ENCODE measurements at places on chromosomes 1 and 21.

- DNase-seq = no peak
Observed at GRCh38 chr21:41509145-41509496, 1.2 kb upstream of the TMPRSS2 start.

DNA sequence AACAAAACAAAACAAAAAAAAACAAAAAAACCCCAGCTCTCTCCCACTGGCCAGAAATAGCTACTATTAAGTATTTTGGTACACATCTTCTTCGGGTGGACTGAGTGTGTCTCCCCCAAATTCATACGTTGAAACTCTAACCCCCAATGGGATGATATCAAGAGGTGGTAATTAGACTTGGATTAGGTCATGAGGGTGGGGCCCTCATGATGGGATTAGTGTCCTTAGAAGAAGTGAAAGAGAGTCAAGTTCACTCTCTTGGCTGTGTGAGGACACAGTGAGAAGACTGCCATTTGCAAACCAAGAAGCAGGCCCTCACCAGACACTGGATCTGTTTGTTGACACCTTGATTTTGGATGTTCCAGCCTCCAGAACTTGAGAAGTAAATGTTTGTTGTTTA is 116.9 kb downstream of the NOS1AP start:
- DNase-seq = no peak

- DNase-seq = no peak
Observed at GRCh38 chr1:1310476-1311053, 2.2 kb downstream of the PUSL1 start.

GRCh38 chr1:200409203-200409760 is 554 bp downstream of the ZNF281 start:
- no peak for DNase-seq

- DNase-seq = no peak
Observed at GRCh38 chr1:231284441-231284840, 43.4 kb downstream of the GNPAT start.

All from T47D (cell line).